EL (cell line): ENCODE measurements at places on chromosomes 1 and 21.

GRCh38 chr1:234942012-234942332 lies 186.7 kb downstream of the TOMM20 start:
- DNase-seq, result no peak

DNA sequence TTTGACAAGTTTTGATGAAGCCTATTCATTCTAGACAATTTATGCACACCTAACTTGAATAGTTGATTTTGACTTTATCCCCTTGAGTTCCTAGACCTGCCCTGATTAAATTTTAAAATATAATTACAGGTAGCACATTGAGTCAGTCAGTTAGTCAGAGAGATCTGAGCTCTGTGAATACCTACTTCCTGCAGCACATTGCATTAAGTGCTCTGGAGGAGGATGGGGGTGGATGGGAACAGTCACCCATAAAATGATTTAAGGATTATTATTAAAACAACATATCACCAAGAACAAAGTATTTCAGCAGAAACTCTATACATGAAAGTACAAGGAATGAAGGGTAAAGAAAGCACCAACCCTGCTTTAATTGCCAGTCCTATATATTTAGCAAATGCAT lies 11.8 kb upstream of the RPF1 start:
- DNase-seq, result no peak

DNA sequence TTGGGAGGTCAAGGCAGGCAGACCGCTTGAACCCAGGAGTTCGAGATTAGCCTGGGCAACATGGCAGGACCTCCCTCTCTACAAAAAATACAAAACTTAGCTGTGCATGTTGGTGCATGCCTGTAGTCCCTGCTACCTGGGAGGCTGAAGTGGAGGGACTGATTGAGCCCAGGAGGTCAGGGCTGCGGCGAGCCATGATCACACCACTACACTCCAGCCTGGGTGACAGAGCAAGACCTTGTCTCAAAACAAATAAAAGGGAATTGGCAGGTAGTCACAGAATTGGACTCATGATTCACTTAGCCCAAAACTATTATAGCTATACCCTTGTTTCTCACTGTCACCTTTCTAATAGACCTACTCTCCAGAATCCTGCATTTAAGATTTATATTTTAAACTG lies 5.5 kb downstream of the TADA1 start:
- no peak for DNase-seq

DNA sequence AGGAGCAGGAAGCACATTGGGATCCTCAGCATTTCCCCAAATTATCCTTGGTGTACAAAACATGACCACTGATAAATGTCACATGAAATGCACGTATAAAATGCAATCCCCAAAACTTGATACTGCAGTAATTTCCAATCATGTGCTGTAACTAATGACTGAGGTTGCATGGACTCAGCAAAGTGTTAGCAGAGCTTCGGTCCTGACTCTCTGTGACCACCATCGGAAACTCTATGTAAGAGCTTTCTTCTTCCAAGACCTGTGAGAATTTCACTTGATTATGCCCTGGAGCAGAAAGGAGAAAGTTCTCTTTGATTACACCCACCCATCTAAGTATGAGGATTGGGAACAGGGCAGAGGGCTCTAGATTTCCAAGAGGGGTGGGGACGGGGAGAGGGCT lies 908 bp downstream of the CD53 start:
- DNase-seq, result no peak

- DNase-seq, result peak; percentile 27
These were observed 1.6 kb upstream of the KDM4A start for GRCh38 chr1:43648221-43648847.

DNA sequence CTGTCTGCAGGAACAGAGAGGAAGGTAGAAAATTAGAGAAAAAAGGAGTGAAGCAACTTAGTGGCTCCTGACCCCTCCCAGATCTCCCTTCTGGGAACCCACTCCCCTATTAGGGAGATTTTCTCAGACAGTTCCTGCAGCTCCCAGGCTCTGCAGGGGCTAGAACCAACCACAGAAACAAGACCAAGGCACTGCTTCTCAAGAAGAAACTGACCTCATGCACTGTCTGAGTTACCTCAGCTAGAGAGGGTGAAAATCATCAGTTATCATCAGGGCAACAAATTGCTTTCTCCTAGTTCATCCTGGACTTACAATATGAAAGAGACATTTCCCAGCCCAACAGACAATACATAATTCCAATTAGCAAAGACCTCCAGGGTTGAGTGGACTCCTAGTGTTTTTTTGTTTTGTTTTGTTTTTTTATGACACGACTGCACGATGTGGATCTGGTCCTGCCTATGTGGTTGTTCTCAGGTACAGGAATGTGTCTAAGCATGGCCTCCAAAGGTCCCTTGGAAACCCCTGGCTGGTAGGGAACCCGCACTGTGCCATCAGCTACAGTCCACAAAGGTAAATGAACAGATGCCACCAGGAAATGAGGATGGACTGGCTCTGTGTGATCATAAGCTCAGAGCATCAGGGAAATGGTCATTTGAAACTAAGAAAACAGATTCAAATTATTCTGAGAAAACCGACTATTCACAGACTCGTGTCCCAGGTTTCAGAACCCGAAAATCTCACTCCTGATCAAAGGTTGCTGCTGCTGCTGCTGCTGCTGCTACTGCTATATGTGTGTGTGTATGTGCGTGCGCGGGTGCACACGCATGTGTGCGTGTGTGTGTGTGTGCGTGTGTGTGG lies 65.3 kb downstream of the LAMC2 start:
- DNase-seq, result no peak

DNA sequence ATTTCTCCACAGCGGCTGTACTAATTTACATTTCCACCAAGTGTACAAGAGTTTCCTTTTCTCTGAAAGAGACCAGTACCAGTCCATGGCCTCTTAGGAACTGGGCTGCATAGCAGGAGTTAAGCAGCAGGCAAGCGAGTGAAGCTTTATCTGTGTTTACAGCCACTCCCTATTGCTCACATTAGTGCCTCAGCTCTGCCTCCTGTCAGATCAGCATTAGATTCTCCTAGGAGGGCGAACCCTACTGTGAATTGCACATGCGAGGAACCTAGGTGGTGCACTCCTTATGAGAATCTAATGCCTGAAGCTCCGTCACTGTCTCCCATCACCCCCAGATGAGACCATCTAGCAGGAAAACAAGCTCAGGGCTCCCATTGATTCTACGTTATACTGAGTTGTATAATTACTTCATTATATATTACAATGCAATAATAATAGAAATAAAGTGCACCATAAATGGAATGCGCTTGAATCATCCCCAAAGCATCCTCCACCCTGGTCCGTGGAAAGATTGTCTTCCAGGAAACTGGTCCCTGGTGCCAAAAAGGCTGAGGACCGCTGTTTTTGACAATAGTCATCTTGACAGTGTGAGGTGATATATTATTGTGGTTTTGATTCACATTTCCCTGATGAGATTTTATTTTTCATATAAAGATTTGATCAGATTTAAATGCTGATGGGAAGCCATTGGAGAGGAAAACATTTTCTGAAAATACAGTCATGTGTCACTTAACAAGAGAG lies 45.5 kb upstream of the MRPS6 start:
- DNase-seq, result peak; percentile 77

- no peak for DNase-seq
These were observed 140.0 kb downstream of the SMYD3 start for GRCh38 chr1:246367041-246367440.

DNA sequence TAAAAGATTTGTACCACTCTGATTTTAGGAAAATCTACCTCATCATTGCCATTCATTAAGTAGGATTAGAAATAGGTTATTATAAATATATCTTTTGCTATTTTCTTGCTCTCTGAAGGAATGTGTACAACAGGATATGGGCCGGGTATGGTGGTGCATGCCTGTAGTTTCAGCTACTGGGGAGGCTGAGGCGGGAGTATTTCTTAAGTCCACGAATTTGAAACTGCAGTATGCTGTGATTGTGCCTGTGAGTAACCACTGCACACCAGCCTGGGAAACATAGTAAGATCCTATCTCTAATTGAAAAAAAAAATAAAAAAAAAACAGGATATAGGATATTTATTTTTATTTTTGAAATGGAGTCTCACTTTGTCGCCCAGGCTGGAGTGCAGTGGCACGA lies 50.0 kb downstream of the CLIC4 start:
- DNase-seq, result peak; percentile 43

- DNase-seq, result no peak
These were observed 21.9 kb downstream of the FAM3B start for GRCh38 chr21:41338455-41338854.

GRCh38 chr1:193674292-193674944 lies 488.0 kb upstream of the B3GALT2 start:
- DNase-seq, result peak; percentile 40
